Activated CD4-positive, alpha-beta T cell treated with anti-CD3 and anti-CD28 coated beads, Interleukin-2, amount 10 ng/mL, durations not matched to agents 7 days and 5 days (primary cell): ENCODE measurements at places on chromosomes 4 and X. TPM values are rescaled to one million over a fixed set of nuclear protein-coding genes. Genes with fewer than 3 reads are reported as not detected.

Gene EGF
- not detected for total RNA-seq

Gene NCAPG
- total RNA-seq, result 102 TPM

Gene LUZP4
- total RNA-seq, result not detected

Gene ZFYVE28
- total RNA-seq, result 17.2 TPM

Gene ITGB1BP2
- 4.7 TPM for total RNA-seq

Gene GSPT2
- 12.9 TPM for total RNA-seq

Gene TLR2
- total RNA-seq, result 2.0 TPM

Gene RIBC1
- 1.4 TPM for total RNA-seq

Gene TIGD4
- 0.12 TPM for total RNA-seq

Gene ARMCX5
- 4.7 TPM for total RNA-seq

Gene USP17L11
- not detected for total RNA-seq

Gene PKD2
- 13.2 TPM for total RNA-seq

GRCh38 chr4:24794916-24795665 lies at the start of gene SOD3:
SOD3 (plus strand) TSS chr4:24795573; CDS start chr4:24799522, 3,949 bp downstream.
- no peak within 1 kb of the TSS for H3K27ac ChIP-seq
- no peaks in the 10 kb centered on the region for H3K4me1 ChIP-seq
- peaks cover 14% of the 10 kb centered on the region for H3K27me3 ChIP-seq
- H3K36me3 ChIP-seq, result no peaks in the 10 kb centered on the region
- no peak for DNase-seq
- H3K4me3 ChIP-seq, result no peak within 1 kb of the TSS

GRCh38 chr4:6182376-6183280 lies 17.7 kb downstream of the JAKMIP1 start:
- no peak for DNase-seq

GRCh38 chrX:86103061-86103460 lies 45.2 kb upstream of the DACH2 start:
- no peak for DNase-seq
- no peaks in the 10 kb centered on the region for H3K27me3 ChIP-seq
- H3K36me3 ChIP-seq, result no peaks in the 10 kb centered on the region
- no peak overlapping the region for H3K27ac ChIP-seq

DNA sequence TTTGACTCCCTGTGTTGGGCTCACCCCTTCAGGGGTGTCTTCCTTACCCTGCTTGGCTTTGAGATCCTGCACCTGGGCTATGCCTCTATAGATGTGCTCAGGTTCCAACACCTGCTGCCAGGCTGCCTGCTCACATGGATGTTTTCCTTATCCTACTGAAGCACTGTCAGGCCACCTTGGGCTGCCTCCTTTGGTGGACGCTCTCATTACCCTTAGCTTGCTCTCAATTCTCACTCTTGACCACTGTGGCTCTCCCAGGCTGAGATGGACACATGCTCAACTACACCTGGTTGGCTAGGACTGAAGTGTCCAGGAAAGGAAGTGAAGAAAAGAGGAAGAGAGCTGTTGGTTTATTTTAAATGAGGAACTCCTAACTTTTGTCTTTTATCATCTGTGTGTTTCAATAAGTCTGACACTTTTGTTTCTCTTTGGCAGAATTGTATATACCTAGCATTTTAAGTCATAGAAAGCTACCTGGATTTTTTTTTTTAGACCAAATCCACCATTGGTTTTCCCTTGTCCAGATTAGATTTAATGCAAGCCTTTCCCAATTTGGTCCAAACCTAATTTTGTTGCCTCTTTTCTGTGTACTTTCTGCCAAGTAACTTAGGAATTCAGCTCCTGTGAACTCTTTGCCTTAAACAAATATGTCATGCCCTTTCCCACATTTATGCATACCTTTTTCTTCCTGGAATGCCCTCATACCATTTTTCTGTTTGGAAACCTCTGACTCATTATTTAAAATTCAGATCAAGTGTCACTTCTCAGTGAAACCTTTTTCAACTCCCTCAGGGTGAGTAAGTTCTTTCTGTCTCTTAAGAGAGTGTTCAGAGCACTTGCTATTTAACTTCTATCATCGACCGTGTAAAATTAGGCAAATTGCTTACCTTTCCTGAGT lies 175.8 kb downstream of the GC start:
- no peaks in the 10 kb centered on the region for H3K27me3 ChIP-seq
- no peak overlapping the region for H3K4me3 ChIP-seq
- H3K36me3 ChIP-seq, result no peaks in the 10 kb centered on the region
- no peak for DNase-seq
- no peak overlapping the region for H3K27ac ChIP-seq

GRCh38 chrX:8834392-8834791 lies 33.2 kb upstream of the FAM9A start:
- no peak overlapping the region for H3K27ac ChIP-seq
- H3K4me3 ChIP-seq, result no peak overlapping the region
- no peaks in the 10 kb centered on the region for H3K4me1 ChIP-seq
- no peaks in the 10 kb centered on the region for H3K36me3 ChIP-seq
- peaks cover 10% of the 10 kb centered on the region for H3K27me3 ChIP-seq

DNA sequence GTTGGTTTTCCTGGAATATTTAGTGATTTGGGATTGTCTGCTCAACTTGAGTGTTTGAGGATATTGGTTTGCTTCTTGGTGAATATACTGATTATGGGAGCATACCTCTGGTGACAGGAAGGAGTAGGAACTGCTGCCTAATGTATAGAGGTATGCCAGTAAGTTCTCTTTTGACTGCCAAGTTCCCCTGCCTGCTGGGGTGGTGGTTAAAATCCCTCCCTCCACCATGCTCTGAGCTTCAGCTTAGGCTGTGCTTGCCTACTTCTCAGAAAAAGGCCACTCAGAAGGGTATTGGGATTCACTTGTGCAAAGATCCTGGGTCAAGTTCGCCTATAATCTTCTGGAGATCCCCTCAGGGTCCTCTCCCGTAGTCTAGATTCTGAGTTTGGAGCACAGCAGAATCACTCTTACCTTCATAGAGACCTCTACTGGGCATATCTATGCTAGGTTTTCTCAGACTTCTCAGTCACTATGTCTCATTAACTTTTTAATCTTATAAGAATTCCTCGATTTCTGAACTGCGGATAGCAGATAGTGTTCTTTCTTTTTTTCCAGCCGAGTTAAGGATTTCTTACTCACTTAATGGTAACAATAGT lies 44.7 kb upstream of the DCK start:
- no peak overlapping the region for H3K27ac ChIP-seq
- H3K27me3 ChIP-seq, result no peaks in the 10 kb centered on the region
- no peaks in the 10 kb centered on the region for H3K36me3 ChIP-seq
- no peak for DNase-seq
- peaks cover 6% of the 10 kb centered on the region for H3K4me1 ChIP-seq
- no peak overlapping the region for H3K4me3 ChIP-seq

- DNase-seq, result no peak
- H3K4me3 ChIP-seq, result no peak overlapping the region
- no peak overlapping the region for H3K27ac ChIP-seq
- H3K36me3 ChIP-seq, result no peaks in the 10 kb centered on the region
These were observed 137.3 kb downstream of the TMEM144 start for GRCh38 chr4:158347556-158347955.

DNA sequence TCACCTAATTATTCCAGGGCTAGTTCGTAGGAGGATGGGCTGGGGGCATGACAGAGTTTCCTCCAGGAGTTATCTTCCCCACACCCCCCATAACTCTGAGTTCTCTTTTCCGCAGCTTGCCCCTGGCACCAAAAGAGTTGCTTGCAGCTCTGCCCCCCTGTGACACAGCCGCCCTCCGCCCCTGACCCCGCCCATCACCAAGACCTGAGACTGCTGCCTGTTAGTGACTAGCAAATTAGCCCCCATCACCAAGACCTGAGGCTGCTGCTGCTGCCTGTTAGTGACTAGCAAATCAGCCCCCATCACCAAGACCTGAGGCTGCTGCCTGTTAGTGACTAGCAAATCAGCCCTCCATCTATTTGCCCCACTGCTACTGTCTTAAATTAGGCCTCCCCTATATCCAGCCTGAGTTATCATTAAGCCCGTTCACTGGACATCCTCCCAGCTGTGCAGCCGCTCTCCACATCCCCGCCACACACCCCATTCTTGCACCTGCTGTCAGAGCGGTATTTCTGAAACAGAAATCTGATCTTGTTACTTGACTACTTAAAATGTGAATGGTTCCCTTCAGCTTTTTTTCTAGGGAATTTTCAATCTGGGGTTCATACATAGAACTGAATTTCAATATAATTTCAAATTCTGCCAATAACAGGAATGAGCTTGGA lies 1.5 kb upstream of the PAPSS1 start:
- H3K4me3 ChIP-seq, result peak overlapping the region; percentile 84
- DNase-seq, result peak; percentile 30
- H3K36me3 ChIP-seq, result no peaks in the 10 kb centered on the region
- peaks cover 28% of the 10 kb centered on the region for H3K4me1 ChIP-seq
- H3K27me3 ChIP-seq, result no peaks in the 10 kb centered on the region

DNA sequence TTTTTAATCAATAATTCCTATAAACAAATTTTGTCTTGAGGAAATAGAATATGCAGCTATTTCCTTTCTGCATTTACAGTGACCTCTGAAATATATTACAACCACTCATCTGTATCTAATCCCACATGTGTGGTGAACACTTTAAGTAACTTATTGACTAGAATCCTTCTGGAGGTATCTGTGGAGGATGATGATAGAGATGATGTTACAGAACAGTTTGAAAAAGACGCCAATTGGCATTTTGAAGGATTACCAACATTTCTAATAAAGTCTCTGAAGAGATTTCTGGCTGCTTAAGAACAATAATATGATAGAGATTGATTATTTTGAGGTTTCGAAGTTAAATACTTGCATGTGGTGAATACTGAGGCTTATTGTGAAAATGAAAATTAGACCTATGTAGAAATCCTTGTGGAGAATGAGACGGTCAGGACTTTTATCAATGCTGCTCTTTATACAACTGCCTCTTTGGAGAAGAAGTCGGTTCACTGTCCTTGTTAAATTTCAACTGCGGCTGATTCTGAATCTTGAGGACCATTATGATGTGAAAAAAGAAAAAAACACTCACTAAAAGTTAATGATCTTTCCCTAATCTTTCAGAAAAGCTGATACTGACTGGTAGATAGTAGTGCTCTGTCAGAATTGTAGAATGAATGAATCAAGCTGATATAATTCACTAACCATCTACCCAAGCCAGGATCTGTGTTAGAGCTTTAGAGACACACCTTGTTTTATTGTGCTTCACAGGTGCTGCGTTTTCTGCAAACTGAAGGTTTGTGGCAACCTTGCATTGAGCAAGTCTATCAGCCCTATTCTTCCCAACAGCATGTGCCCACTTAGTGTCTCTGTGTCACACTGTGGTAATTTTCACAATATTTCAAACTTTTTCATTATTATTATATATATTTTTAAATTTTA lies 204.7 kb downstream of the SPRY1 start:
- no peak overlapping the region for H3K27ac ChIP-seq
- peaks cover 2% of the 10 kb centered on the region for H3K27me3 ChIP-seq
- peaks cover 43% of the 10 kb centered on the region for H3K4me1 ChIP-seq

DNA sequence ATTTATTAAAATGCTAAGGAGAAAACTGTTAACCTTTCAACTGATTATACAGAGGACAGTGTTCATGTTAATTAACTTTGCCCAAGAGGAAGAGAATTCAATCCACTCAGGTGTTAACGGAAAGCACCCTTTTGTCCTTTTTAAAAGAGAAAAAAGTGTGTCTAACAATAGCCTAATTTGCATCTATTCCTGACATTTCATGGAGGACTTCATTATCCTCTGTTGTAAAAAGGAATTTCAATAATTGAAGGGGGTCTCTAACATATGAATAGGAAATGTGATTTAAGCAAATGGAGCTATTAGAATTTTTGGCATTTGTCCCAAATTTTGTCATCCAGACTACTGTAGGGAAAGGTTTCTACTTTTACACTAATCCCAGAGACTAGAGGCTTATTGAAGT lies 44.6 kb upstream of the GC start:
- no peaks in the 10 kb centered on the region for H3K27me3 ChIP-seq
- no peak overlapping the region for H3K4me3 ChIP-seq
- no peaks in the 10 kb centered on the region for H3K36me3 ChIP-seq
- no peak for DNase-seq
- H3K27ac ChIP-seq, result no peak overlapping the region

GRCh38 chr4:98446499-98447375 lies 185.6 kb downstream of the RAP1GDS1 start:
- H3K36me3 ChIP-seq, result peaks cover 42% of the 10 kb centered on the region
- no peaks in the 10 kb centered on the region for H3K27me3 ChIP-seq
- H3K4me3 ChIP-seq, result peak overlapping the region; percentile 25

DNA sequence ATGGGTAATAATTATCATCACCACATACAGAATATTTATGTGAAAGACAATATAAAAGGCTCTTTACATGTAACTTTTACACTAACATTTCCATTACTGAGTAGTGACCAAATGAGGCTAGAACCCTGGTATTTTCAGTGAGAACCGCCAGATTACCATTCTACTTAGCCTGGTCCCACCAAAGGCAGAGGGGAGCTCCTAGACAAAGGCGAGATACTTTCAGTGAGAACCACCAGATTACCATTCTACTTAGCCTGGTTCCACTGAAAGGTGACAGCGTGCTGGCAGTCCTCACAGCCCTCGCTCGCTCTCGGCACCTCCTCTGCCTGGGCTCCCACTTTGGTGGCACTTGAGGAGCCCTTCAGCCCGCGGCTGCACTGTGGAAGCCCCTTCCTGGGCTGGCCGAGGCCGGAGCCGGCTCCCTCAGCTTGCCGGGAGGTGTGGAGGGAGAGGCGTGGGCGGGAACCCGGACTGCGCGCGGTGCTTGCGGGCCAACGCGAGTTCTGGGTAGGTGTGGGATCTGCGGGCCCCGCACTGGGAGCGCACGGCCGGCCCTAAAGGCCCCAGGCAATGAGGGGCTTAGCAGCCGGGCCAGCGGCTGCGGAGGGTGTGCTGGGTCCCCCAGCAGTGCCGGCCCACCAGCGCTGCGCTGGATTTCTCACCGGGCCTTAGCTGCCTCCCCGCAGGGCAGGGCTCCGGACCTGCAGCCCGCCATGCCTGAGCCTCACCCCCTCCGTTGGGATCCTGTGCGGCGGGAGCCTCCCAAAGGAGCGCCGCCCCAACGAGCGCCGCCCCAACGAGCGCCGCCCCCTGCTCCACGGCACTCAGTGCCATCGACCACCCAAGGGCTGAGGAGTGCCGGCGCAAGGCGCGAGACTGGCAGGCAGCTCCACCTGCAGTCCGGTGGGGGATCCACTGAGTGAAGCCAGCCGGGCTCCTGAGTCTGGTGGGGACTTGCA lies 1276.1 kb downstream of the PCDH7 start:
- H3K4me1 ChIP-seq, result no peaks in the 10 kb centered on the region
- H3K27me3 ChIP-seq, result no peaks in the 10 kb centered on the region
- no peak overlapping the region for H3K4me3 ChIP-seq
- DNase-seq, result no peak
- no peaks in the 10 kb centered on the region for H3K36me3 ChIP-seq
- H3K27ac ChIP-seq, result no peak overlapping the region

GRCh38 chrX:39156051-39156450 lies 354.8 kb downstream of the MID1IP1 start:
- H3K4me1 ChIP-seq, result no peaks in the 10 kb centered on the region
- no peak for DNase-seq
- no peak overlapping the region for H3K27ac ChIP-seq

GRCh38 chr4:2069161-2069971 lies 10.2 kb downstream of the NAT8L start:
- DNase-seq, result no peak
- no peaks in the 10 kb centered on the region for H3K27me3 ChIP-seq
- H3K4me1 ChIP-seq, result no peaks in the 10 kb centered on the region
- H3K36me3 ChIP-seq, result no peaks in the 10 kb centered on the region

GRCh38 chrX:69128588-69128987 lies 36.7 kb downstream of the PJA1 start:
- no peak overlapping the region for H3K4me3 ChIP-seq
- H3K4me1 ChIP-seq, result no peaks in the 10 kb centered on the region
- H3K36me3 ChIP-seq, result no peaks in the 10 kb centered on the region
- H3K27me3 ChIP-seq, result peaks cover 18% of the 10 kb centered on the region
